Endodermal cell (in vitro differentiated cells): ENCODE measurements at places on chromosomes 12 and 14. TPM values are rescaled to one million over a fixed set of nuclear protein-coding genes. Genes with fewer than 3 reads are reported as not detected.

The LIN7A gene
- 16.3 and 19.3 TPM in 2 replicates for total RNA-seq

DNA sequence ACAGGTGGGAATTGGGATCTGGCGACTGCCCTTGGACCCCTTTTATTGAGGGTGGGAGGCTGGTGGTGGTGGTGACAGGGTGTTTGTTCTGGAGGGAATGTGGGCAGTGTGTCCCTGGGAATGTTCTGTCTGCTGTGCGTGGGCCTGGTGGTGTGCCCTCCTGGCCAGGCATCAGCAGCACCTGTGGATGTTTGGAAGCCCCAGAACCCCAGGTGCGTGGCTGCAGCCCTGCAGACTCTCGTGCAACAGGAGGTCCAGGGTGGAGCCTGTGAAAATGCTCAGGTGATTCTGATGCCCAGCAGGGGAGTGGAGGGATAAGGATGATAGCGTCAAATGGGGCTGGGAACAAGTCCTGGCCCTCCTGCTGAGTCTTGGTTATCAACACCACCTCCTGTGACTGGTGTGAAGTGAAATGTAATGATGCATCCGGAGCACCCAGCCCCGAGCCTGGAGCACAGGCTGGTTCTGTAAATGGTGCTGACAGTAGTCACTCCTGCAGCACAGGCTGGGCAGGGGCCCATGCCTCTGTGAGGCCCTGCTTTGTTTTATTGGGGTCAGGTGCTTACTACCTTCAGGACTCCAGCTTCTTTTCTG, 176.6 kb downstream of the TSPAN9 start:
- peak; percentile 91 for DNase-seq

DNA sequence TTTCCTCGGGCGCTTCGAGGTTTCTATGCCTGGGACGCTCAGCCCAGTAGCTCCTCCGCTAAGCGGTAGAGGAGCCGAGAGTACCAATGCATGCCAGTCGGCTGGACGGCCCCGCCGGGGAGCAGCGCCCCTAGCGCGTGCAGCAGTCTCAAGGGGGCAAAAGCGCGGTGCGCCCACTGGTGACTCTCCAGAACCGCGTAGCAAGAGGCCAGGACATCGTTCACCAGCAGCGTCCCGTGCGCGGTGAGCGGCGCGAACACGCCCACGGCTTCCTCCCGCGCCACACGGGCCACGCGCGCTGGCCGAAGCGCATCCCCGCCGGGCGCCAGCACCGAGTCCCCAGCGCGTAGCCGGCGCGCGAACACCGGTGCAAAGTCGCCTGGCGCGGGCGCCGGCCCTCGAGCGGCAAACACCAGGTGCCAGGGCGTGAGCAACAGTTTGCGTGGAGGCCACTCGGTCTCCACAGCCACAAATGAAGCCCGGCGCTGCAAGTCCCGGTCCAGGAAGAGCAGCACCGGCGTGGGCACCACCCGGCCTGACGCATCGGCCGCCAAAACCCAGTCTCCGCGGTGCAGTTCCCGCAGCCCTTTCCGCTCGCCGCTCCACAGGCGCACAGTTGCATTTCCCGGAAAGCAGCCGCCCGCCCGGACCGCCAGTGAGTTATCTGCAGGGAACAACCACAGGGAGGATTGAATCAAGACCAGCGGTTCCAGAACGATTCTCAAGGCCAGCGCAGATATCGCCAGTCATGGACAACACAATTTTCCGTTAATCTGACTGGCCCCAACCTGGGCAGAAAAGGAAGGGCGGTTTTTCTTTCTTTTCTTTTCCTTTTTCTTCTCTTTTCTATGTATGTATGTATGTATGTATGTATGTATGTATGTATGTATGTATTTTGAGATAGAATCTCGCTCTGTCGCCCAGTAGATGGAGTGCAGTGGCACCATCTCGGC, 4.5 kb downstream of the DHH start:
- DNase-seq: peak; percentile 80

DNA sequence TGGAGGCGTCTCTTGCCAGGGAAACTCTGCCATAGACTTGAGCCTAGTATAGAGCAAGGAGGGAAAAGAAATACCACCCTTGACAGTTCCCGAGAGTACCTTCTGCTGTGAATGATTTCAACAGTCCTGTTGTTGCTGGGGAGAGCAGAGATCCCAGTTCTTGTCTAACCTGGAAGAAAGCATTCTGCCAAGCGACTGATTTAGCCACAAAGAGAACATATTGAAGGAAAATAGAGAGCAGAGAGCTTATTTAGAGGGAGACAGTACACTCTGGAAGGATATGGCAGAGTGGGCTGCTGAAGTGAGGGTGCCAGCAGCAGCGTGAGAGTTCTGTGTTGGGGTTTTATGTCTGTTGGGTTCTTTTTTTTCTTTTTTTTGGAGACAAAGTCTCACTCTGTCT, 966.9 kb upstream of the TMEM132C start:
- DNase-seq: peak; percentile 4

DNA sequence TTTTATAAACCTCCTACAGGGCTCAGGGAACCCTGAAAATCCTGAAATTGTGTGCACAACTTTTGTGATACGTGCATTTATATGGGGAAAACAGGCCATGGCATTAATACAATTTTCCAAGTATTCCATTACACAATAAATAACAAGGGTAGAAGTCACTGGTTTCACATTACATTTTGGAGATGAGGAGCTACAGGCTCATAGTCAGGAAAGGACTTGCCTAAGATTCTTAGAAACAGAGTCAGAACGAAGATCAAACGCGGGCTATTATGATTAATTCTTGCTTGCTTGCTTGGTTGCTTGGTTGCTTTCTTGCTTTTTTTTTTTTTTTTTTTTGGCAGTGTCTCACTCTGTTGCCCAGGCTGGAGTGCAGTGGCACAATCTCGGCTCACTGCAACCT, 16.7 kb downstream of the NOS1 start:
- no peak for DNase-seq

GRCh38 chr12:69732088-69732487, 6.6 kb upstream of the RAB3IP start:
- DNase-seq: no peak

The LRP10 gene
- total RNA-seq: 28.9 to 36.4 TPM (median 30.3 TPM) in 3 replicates

GRCh38 chr12:128810182-128811127, 13.3 kb downstream of the SLC15A4 start:
- no peak for DNase-seq

The TTC9 gene
- 9.6 to 12.6 TPM (median 11.6 TPM) in 3 replicates for total RNA-seq

The C12orf50 gene
- total RNA-seq: 0.35 TPM in 1 of 3 replicates, not detected in the others

The DEGS2 gene
- 0.24 to 3.8 TPM (median 0.99 TPM) in 3 replicates for total RNA-seq

- DNase-seq: peak; percentile 64
These were observed 75.4 kb downstream of the IFT81 start for GRCh38 chr12:110199339-110200123.

GRCh38 chr12:49260571-49261363, 4.1 kb upstream of the TUBA1C start:
- no peak for DNase-seq

DNA sequence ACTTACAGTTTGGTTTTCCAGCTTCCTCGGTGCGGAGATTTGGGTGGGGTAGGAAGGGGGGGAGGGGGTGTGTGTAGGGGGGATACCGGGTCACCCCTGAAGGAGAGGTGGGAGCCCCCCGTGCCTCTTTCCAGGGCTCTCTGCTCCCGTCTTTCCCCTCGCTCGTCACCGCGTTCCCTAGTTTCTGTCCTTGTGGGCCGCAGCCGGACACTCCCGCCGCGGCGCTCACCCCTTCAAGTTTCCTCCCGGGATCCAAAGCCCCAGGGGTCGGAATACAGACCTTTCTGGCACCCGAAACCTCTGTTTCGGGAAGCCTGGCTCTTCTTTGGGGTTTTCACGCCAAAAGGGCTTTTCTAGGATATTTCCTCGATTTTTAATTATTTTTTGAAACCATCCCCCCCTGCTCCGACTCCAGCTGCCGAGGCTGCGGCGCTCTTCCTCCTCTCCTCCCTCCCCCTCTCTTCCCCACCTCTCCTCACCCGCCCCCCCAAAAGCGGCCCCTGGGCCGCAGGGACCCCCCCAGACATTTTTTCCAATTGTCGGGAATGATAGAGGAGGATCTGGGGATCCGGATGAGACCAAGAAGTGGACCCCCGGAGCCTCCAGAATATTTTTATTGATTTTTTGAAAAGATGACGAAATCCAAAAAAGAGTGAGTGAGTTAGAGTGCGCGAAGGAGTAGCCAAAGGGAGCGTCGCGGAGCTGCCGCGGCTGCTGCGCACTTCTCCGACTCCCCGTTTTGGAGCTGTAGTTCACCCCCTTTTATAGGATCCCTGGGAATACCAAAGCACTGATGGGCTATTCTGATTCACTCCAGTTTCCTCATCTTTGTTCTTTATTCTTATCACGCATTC, 1.7 kb downstream of the CCND2 start:
- no peak for DNase-seq

DNA sequence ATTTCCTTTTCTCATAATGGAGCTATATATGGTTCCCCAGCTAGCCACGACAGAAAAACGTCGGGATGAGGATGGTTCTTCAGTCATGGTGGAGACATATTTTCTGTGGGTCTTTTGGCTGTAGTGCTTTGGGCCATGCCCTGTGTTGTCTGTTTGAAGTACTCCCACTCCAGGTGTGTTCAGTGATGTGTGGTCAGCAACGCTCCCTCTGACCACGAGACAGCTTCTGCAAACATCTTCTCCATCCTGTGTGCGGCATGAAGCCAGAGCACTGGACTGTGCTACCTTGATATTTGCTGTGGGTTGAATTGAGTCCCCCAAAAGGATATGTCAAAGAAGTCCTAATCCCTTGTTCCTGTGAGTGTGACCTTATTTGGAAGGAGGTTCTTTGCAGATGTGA, 931.2 kb downstream of the NRXN3 start:
- no peak for DNase-seq

DNA sequence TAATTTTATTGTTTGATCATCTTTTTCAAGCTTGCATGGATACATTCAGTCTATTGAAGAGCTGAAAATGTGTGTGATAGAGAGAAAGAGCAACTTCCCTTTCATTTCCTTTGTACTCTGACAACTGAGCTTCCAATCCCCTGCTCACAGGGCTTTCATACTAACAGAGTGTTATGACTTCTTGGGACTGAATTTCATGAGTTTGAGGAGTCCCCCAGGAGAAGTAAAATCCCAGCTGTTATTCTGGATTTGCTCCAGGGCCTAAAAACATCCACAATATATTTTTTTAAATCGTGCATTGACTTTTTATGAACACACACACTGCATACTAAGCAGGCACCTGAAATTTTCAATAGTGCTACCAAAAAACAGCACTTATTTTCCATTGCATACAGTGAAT, 195.8 kb upstream of the CAND1 start:
- no peak for DNase-seq

DNA sequence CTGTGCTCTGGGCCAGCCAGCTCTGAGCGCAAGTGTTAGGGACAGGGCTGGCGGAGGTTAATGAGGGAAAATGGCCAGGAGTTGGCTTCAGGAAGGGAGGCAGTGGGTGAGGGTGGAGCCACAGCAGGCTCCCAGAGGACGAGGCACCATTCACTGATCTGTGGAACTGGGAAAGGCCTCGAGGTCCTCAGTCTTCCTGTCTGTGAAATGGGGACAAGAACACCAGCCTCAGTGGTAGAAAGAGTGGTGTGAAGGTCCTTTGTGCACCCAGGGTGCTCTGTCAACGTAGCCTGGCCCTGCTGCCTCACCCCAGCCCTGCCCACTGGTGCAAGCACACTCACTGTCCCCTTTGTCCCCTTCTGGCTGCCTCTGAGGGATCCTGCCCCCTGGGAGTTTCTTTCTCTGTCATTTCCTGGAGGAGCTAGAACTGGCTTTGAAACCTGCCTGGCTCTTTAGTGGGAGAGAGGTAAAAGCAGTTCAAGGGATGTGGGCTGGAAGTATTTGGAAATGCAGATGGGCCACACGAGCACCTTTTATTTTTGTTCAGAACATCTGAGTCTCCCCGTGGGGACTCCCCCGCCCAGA, 25.0 kb downstream of the SYNDIG1L start:
- peak; percentile 63 for DNase-seq

GRCh38 chr12:124002021-124002644, 29.1 kb downstream of the ZNF664 start:
- no peak for DNase-seq

The NINJ2 gene
- 5.1 and 6.2 TPM in 2 replicates for total RNA-seq

The BEGAIN gene
- total RNA-seq: 0.55 to 0.91 TPM (median 0.59 TPM) in 3 replicates

- no peak for DNase-seq
These were observed 2.2 kb downstream of the PITPNM2 start for GRCh38 chr12:123148655-123149054.

The KRT8 gene
- total RNA-seq: 1,767 to 2,029 TPM (median 1,920 TPM) in 3 replicates

GRCh38 chr14:72352012-72352411, 419.8 kb downstream of the RGS6 start:
- DNase-seq: no peak

- no peak for DNase-seq
These were observed 1069.0 kb downstream of the FSCB start for GRCh38 chr14:43438056-43438455.

The OR11H12 gene
- total RNA-seq: not detected in 2 replicates

DNA sequence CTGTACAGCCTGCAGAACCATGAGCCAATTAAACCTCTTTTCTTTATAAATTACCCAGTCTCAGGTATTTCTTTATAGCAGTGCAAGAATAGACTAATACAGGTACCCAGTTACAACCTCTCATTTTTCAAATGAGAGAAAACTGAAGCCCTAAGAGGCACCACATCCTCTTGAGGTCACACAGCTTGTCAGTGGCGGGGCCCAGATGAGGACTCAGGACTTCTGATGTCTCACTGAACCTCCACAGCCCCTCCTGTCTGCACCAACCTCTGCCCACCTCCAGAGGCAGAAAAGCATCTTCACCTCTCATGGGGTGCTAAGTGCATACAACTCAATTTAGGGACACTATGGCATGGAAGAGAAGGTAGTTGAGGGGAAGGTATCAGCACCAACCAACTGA, 120.7 kb downstream of the CRACR2A start:
- no peak for DNase-seq

The GYS2 gene
- total RNA-seq: not detected in 3 replicates

GRCh38 chr14:93005135-93005813, 82.3 kb downstream of the CHGA start:
- no peak for DNase-seq

DNA sequence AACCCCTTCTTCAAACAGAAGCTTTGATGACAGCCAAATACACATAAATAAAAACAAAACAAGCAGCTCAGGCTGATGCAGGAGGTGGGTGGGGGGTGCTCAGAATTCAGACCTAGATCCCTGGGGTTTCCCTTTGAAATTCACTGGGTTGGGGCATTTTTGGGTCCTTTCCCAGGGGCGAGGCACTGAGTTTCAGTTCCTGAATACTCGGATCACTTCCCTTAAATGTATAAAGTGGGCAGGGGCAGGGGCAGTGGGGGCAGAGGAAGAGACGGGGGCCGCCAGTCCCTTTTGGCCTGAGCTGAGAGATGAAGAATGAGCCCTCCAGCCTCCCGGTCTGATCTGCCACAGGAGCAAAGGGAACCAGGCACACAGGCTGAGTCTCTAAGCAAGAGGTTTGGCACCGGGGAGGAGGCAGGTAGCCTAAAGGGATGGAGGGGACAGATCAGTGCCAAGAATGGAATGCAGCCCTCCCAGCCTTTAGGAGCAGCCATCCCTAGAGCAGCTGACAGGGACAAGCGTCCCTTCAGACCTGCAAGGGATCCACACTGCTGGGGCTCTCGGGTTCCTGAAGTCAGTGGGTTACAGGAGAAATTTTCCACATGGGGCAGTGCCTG, 20.3 kb downstream of the KDM2B start:
- DNase-seq: peak; percentile 59

GRCh38 chr12:32312049-32312670, 87.2 kb upstream of the FGD4 start:
- DNase-seq: no peak

The GLIPR1L2 gene
- total RNA-seq: 0.16 TPM in 1 of 2 replicates, not detected in the other

GRCh38 chr12:86456241-86456640, 200.1 kb upstream of the MGAT4C start:
- no peak for DNase-seq

The PDE3A gene
- 0.47 to 0.65 TPM (median 0.62 TPM) in 3 replicates for total RNA-seq
